ENCODE measurements at places on chromosomes 5 and 9.

DNA sequence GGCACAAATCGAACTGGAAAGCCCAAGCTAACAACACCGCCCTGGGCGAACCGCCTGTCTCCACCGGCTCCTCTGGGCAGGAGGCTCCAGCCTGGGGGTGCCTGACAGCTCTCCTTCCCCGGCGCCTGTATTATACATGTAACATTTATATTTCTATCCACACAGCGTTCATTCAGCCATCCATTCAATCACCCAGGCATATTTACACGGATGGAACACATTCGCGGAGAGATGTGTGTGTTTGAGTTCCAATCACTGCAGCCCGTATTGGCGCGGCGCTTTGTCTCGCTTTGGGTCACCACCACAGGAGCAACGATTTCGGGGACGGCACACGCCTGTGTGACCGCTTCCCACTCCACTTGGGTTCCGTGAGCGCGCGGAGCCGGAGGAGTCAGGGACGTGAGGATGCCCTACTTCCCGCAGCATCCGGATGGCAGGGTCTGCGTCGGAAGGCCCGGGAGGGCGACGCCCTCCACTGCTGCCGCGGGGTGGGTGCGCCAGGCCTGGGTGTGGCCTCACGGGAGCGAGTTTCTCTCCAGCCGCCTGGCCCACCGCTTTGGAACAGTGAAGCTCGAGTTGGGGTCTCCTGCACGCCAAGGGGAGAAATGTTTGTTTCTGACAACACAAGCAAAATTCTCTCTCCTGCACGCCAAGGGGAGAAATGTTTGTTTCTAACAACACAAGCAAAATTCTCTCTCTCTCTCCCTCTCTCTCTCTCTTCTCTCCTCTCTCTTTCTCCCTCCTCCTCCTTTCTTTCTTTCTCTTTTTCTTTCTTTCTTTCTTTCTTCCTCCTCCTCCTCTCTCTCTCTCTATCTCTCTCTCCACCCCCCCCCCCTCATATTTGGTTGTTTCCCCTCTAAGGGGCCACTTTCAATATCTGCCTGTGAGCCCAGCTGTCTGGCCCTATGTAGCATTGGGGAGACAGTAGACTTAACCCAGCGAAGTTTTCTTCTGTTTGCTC, 1.1 kb upstream of the SV2C start:
- DNase-seq = no peak

DNA sequence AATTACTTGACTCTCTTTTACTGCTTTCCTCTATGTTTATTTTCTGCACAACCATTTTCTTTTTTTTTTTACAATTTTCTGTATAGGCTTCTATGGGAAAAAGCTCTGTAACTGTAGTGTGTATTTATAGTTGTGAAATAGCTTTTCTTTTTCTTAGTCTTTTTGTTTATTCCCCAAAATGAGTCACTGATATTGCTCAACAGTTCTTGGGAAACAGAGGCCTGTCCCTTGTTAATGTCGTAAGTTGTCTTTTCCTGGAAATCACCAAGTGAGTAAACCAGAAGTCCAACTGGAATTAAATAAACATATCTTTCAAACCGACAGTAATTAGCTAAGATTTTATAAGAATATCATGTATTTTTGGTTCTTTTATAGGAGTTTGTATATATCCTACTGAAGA, 325.1 kb upstream of the PRR16 start:
- no peak for DNase-seq

DNA sequence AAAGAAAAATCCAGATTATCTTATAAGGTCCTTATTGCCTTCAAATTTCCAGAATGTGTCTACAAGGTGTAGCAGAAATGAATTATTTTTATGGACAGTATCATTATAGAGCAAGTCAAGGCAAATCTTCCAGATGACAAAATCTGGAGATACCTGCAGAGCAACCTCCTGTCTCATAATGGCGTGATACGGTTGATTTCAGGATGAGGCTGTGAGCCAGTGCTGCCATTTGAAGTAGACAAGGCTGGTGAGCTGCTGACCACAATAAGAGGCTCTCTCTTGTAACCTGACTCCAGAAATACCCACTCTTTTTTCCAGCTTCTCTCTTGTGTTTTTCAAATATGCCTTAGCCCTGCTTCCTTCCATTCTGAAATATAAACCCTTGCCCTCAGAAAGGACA, 108.2 kb downstream of the HTR1A start:
- DNase-seq = no peak

DNA sequence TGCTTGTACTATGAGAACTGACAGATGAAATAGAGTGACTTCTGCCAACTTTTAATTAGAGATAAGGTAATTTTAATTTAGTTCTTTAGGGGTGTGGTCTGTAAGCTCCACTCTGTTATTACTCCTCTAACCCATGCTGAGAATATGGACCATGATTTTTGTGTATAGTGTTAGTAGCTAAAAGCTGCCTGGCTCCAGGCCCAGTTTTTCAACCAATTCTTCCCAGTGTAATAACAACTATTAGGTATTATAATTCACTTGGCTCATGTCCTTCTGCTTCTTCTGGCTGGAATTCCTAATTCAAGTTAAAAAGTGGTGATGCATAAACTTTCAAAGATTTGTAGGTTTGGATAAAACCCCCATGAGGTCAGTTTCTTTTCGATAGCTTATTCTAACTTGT, 216.3 kb downstream of the ISL1 start:
- DNase-seq = no peak

DNA sequence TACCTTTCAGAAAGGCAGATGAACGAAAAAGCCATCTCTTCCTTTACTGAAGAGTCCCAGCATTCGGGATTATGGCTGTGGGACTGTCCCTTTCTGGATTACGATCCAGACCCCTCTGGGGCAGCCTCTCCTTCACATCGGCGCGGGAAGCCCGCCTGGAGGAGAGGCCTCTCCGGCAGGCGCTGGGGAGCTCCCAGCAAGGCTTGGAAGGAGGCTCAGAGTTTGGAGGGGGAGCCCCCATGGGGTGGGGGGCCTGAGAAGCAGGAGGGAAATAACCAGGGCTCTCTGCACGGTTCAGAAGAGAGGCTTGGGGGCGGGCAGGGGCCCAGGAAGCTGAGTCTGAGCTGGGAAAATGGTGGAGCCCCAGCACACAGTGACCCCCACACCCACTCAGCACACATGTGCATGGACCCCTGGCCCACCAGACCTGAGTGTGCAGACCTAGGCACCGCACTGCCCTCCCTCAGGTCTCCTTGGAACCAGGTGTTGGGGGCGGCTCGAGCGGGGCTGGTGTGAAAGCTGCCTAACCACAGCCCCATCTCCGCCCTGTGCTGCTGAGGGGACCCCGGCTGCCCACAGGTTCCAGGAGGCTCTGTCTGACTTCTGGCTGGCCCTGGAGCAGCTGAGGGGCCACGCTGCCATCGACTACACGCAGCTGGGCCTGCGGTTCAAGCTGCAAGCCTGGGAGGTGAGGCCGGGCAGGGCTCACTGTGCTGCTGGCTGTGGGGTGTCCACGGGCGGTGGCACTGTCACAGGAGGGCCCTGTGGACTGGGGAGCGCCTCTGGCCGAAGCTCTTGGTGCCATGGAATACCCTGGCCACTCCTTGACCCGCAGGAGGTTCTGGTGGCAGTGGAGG, 4.5 kb downstream of the NOXA1 start:
- no peak for DNase-seq

Data from 8988T (cell line).